Amniotic stem cell (primary cell): ENCODE measurements at places on chromosomes 1 and 21.

- DNase-seq, result no peak
Measured at GRCh38 chr1:227887697-227888403, 59.9 kb downstream of the WNT9A start.

- DNase-seq, result no peak
Measured at GRCh38 chr1:116089870-116090269, 21.3 kb upstream of the MAB21L3 start.

- no peak for DNase-seq
Measured at GRCh38 chr1:157775101-157775870, 1.6 kb downstream of the FCRL2 start.

GRCh38 chr1:94538243-94538827, 3.2 kb downstream of the F3 start:
- no peak for DNase-seq

DNA sequence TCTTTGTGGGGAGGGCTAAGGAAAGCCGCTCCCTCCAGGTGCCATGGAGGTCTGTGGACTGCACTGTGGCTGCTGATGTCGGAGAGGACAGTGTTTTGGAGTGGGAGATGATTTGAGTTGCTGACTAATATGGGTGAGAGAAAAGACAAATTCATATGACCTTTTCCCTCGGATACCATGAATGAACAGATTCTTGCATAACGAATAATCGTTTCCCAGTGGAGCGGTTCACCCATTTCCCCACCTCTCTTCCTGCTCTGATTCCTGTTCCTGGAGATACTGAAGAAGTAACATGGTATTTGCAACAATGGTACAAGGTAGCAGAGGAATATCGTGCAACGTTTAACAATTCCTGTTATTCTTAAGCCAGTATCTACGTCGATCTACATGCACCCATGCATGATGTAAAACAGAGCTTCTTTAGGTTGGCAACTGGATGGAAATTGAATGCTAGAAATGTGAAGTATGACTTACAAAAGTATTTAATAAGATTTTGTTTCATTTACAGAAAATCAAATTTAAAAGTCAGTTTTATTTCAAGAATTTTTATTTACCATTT, 227.1 kb downstream of the TOMM20 start:
- no peak for DNase-seq

- DNase-seq, result no peak
Measured at GRCh38 chr1:199243423-199244061, 604.7 kb downstream of the PTPRC start.

DNA sequence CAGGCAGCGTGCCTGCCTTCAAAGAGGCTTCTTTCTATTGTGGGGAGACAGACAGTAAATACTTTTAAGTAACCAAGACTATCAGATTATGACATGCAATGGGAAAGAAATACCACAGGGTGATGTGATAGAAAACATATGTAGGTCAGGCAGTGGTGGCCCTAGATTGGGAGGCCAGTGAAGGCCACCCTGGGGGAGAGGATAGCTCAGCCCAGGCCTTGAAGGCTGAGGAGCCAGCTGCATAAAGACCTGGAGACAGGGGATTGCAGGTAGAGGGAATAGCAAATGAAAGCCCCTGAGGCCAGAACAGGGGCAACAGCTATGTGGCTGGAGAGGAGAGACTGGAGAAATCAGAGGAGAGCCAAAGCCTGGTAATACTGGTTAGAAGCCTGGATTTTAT, 4.0 kb downstream of the SOX13 start:
- no peak for DNase-seq

DNA sequence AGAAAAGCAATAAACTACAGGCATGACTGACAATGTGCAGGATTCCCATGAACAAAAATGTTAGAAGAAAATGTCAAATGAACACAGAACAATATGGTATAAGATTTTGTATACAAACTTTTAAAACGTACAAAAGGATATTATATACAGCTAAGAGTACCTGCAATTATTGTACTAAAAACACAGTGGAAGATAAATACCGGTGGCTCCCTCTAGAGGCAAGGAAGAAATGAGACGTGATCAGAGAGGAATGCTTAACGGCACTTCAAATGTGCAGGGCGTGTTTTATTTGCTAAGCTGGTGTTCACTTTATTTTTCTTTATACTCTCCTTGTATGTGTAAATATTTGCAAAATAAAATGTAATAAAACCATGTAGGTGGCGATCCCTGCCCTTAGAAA, 191.8 kb upstream of the SAMSN1 start:
- no peak for DNase-seq

DNA sequence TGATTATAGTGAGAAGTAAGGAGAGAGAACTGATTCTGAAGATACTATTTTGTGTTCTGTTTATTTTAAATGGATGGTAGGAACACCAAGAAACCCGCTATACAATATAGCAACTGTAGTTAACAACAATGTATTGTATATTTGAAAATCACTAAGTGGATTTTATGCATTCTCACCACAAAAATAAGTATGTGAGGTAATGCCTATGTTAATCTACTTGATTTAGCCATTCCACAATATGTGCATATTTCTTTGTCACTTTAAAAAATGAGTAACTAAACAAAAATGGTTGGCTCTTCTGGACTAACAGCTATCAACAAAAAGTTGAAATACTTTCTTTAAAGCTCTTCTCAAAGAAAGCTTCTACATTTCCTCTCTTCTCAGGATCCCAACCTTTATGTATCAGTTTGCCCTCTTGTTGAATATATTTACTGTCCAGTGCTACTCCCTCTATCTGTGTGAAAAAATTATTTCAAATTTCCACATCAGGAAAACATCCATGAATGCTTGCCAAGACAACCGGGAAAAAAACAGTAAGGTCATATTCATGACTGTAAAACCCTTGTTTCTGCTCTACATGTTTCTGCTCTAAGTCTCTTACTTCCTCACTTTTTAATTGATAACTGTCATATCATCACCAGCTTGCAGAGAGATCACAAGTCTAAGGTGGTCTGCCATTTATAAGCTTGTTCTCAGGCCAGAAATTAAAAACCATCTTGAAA, 27.0 kb downstream of the CLCA4 start:
- no peak for DNase-seq

DNA sequence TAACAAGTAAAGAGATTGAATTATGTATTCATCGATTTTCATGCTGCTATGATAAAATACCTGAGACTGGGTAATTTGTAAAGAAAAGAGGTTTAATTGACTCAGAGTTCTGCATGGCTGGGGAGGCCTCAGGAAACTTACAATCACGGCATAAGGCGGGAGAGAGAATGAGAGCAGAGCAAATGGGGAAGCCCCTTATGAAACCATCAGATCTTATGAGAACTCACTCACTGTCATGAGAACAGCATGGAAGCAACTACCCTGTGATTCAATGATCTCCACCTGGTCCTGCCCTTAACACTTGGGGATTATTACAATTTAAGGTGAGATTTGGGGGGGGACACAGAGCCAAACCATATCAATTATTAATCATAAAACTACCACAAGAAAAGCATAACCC, 3.3 kb upstream of the GBP3 start:
- no peak for DNase-seq

DNA sequence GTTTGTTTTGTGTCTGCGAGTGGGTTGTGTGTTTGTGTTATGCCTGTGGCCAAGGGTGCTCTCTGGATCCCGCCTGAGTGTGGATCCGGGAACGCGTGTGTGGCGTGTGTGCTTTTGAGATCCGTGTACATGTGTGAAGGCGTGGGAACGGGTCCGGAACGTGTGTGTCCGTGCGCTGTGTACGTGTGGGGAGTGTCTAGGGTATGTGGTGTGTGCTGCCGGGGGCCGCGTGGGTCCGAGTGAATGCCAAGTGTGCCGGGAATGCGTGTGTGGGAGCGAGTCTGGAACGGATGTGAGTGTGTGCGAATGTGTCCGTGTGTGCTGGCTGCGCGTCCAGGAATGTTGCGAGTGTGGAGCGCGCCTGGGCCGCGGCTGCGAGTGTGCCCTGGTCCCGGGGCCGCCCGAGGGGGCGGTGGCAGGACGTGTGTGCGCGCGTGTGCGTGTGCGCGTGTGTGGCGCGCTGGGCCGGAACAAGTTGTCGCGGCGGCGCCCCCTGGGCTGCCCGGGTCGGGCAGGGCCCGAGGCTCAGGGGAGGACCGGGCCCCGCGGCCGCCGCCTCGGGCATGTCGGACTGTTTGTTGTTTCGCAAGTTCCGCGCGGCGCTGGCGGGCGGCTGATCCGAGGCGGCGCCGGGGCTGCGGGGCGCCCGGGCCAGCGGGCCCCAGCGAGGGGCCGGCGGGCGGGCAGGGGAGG, 953 bp downstream of the PTPRU start:
- DNase-seq, result no peak

- no peak for DNase-seq
Measured at GRCh38 chr1:95179205-95179986, 54.6 kb upstream of the RWDD3 start.

- DNase-seq, result no peak
Measured at GRCh38 chr1:222995620-222996309, 147.3 kb downstream of the TLR5 start.
